Muscle of arm (tissue), 14 donors: ENCODE measurements at places on chromosomes 12 and 14. TPM values are rescaled to one million over a fixed set of nuclear protein-coding genes. Genes with fewer than 3 reads are reported as not detected.

DNA sequence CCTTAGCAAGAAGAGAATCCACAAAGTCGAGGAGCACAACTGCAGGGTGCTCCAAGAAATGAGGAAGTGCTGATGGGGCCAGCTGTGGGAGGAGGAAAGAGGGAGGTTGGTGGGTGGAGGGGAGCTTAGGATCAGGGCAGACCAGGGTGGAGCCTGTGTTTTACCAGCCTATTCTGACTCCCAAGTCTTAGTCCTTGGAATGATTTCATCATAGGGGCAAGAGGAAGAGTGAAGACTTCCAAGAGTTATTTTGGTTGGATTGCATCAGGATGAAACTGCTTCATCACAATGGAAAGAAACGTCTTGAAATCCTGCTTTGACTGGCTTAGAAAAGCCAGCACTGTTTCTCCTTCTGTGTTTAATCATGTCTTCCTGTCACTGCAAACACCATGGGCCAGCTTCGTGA, 194.0 kb downstream of the DPF3 start:
- no peak for DNase-seq

OVCH1 gene
- 1.7 TPM for polyA plus RNA-seq

DNA sequence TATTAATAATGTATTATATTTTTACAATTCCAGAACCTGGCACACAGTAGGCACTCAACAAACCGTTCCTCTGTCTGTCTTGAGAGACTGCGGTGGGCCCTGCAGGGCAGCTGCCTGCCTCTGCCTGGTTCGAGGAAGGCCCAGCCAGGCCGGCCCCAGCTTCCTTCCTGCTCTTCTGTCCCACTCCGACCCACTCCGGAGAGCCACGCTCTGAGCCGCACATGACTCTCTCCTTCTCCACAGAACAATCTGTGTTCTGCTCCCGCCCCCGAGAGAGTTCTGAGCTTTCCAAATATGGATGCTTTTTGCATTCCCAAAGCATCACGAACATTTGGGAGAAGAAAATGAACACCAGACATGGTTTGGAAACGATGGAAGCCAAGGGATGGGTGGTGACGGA, 57.3 kb downstream of the TTC7B start:
- no peak for DNase-seq

SSPN gene
- polyA plus RNA-seq: 165 TPM

DNA sequence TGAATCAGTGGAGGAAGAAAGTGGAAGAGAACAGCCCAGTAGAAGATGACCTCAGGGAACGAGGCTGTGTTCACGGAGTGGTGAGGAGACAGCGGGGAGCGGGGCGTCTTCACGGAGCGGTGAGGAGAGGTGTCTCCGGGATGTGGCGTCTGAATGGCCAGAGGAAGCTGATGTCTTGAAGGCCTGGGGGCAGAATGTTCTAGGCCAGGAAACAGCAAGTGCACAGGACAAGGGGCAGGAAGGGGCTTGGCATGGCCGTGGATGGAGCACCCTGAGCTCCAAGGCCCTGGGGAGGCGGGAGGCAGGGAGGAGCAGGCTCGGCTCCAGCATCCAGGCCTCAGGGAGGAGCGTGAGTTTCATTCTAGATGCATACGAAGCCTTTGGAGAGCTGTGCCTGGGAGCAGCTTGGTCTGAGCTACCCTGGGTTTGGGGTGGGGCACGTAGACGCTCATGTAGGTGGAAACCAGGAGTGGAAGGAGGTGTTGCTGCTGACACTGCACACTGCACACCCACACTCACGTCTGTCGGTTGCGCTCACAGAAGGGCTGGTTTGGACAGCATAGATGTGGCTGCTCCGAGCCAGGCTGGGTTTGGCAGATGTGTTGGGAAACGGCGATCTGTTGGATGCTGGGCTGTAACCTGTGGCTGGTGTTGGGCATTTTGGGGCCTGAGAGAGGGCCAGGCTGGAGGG, 131.6 kb downstream of the ADGRD1 start:
- no peak for DNase-seq

CCDC177 gene
- polyA plus RNA-seq: not detected

OR2AP1 gene
- not detected for polyA plus RNA-seq

GRCh38 chr14:51079489-51079888, 15.4 kb downstream of the TRIM9 start:
- no peak for DNase-seq

GRCh38 chr12:47740606-47741339, 15.5 kb upstream of the ENDOU start:
- no peak for DNase-seq

- DNase-seq: no peak
These were observed 17.6 kb upstream of the FAM181A start for GRCh38 chr14:93909429-93910128.

- DNase-seq: no peak
These were observed 2.6 kb downstream of the GNB3 start for GRCh38 chr12:6843118-6843902.

DNA sequence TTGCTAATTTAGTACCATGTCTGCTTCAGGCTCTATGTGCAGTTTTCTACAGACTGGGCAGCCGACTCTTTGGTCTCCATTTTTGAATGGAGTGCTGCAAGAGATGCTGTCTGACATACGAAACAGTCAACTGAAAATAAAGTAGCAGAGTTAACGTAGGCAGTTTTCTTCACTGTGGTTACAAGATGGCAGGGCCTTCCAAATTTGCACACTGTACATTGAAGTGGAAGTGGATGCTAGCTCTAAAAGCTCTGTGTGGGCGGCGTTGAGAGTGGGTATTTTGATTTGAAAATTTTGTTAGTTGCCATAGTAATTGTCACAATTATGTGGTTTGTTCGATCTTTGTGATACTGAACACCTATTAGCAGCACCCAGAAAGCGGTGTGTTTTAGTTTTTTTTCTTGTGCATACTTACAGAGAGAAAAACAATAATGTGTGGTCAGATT, 154.9 kb upstream of the ATP2B1 start:
- DNase-seq: no peak

DNA sequence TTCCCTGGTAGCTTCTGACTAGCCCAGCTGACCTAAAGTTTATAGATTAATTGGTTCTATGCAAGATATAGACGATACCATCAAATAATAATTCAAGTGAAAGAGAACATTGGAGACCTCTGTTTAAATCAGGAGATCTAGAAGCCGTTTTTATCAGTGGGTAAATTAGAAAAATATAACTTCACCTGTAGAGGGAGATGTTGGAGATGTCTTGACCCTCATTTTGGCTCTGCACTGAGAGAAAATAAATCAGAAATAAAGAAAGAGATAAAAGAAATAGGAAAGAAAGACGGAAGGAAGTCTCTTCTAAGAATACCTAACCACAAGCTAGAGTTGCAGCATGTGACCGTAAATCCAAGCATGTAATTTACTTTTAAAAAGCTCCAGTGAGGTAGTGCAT, 684.5 kb downstream of the C12orf50 start:
- DNase-seq: no peak

- DNase-seq: no peak
These were observed 333.2 kb downstream of the NPAS3 start for GRCh38 chr14:33271891-33272290.

DNA sequence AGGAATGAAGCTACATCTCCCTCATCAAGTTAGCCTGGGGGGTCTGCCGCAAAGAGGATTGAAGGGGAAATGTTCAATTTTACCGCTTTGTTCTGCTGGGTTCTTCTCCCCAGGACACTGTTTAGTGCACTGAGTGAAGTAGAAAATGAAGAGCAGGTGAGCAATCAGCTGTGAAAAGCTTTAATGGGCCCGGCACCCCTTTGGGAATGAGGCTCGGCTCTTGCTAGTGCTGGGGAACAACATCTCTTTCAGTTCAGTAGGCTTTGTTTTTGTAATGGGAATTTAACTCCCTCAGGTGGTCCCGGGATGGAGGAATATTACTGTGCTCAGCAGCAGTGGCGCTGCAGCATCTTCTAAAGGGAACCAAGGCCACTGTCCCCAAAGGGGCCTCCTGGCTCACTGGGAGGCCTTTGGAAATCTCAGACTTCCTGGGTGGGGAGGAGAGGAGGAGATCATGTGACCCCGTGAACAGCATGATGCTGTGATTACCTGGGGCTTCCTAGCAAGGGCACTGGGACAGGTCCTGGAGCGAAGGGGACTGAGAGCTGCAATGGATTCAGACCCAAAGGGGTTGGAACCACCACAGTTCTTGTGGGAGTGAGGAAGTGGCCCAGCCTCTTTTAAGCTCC, 85.2 kb upstream of the MAX start:
- DNase-seq: no peak

GRCh38 chr14:53874704-53875103, 81.9 kb downstream of the BMP4 start:
- DNase-seq: no peak

ADGRD1 gene
- 13.7 TPM for polyA plus RNA-seq

GRCh38 chr12:62767496-62767895, 167.5 kb downstream of the PPM1H start:
- DNase-seq: no peak

DNA sequence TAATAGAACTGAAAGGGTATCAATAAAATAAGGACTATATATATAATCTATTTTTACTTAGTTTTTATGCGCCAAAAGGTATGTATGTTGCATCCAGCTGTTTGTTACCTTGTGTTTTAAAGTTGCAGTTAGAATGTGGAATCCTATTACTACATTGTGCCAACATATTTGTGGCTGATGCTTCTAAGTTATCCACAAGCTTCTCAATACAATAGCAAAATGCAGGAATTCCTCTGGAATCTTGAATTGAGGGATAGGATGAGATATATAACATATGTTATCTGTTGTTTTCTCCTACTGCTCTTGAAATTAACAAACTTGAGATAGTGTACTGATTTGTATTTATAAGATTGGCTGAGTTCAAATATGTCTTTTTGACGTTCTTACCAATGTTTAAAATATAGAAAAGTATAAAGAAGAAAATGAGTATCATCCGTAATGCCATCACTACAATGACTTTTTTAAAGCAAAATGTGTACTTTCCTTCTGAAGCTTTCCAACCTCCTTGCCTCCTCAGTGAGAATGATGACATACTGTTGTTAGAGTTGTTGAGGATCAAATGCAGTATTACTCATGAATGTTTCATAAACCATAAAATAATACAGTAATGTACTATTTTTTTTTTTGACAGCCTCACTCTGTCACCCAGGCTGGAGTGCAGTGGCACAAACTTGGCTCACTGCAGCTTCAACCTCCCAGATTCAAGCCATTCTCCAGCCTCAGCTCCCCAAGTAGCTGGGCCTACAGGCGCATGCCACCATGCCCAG, 6.6 kb downstream of the RAP1B start:
- DNase-seq: no peak

GRCh38 chr12:56688846-56689109, 694 bp upstream of the PTGES3 start:
- no peak for DNase-seq

- DNase-seq: no peak
These were observed 97.5 kb downstream of the CRACR2A start for GRCh38 chr12:3655328-3655900.

A2M gene
- 163 TPM for polyA plus RNA-seq

SIX6 gene
- not detected for polyA plus RNA-seq

- DNase-seq: no peak
These were observed 50.1 kb downstream of the FERMT2 start for GRCh38 chr14:52900731-52901130.

GRCh38 chr14:58574623-58575022, 63.1 kb upstream of the DACT1 start:
- no peak for DNase-seq

CLEC7A gene
- polyA plus RNA-seq: 0.77 TPM

- DNase-seq: no peak
These were observed 179.2 kb downstream of the EMP1 start for GRCh38 chr12:13375583-13376345.

KRT73 gene
- polyA plus RNA-seq: not detected

DNA sequence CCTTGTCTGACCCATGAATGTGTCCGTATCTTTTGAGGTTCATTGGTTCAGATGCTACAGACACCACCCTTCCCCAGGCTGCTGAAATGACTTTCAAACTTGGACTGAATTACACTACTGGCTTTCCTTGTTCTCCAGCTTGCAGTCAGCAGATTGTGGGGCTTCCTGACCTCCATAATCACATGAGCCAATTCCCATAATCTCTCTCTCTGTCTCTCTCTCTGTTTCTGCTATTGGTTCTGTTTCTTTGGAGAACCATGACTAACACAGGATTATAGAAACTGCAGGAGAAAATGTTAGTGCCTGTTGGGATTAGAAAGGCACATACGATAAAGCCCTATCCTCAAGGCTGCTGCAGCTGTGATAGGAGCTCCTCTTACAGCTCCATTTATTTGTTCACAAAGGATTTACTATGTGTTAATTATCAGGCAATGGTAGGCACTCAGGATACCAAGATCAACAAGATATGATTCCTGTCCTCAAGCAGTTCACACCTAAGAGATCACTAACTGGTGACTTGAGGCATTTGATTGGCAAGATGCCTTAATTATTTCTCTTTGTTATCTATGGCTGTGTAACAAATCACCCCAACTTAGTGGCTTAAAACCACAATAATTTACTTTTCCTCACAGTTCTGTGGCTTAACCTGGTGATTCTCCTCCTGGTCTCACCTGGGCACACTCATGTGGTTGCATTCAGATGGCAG, 10.2 kb upstream of the NYNRIN start:
- DNase-seq: no peak

DNA sequence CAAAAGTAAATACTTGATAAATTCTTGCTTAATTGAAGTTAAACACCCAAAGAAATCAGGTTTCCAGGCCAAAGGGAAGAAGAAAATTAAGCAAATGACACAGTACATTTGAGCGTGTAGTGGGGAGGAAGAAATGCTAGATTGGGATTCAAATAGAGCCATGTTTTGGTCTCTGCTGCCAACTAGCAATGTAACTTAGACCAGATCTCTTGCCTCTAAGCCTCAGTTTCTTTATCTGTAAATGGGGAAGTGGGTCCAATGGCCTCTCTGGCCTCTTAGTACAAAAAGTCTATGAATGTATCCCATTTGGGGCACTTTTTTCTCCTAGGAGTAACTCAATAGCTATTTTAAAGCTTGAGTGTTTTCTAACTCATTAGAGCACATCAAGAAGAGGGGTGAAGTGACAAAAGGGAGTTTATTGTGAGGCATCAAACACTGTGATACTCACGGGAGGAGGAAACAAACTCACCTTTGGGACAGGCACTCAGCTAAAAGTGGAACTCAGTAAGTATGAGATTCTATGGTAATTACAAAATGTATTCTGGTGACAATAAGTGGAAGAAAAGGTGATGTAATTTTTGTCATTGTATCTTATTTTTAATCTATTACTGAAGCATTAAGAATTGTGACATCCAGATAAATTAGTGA, 55.8 kb downstream of the DAD1 start:
- no peak for DNase-seq

DNA sequence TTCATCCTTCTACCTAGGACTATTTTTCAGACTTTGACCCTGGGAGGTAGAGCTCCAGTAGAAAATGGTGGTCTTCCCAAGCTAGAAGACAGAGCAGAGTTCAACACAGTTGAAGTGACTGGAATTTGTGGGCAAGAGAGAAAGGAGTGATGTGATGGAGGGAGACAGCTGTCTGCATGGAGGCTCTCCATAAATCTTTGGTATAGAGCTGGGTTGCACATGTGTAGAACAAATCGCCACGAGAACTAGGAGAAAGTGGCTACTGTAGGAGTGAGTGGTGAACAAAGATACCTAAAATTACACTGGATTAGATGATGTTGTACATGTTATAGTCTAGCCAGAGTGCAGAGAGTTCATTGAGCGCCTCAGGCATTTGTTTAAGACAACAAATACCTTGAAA, 14.5 kb downstream of the GPR135 start:
- no peak for DNase-seq

GRCh38 chr12:66149702-66150398, 19.3 kb upstream of the LLPH start:
- no peak for DNase-seq
